ENCODE measurements at places on chromosomes 5 and 9. TPM values are rescaled to one million over a fixed set of nuclear protein-coding genes. Genes with fewer than 3 reads are reported as not detected.
A peak's percentile ranks its signal among the peaks of the same experiment; 100 is the strongest.

GRCh38 chr5:83482961-83483360, 11.4 kb downstream of the VCAN start:
- no peaks in the 10 kb centered on the region for H3K27me3 ChIP-seq
- H3K4me3 ChIP-seq = no peak overlapping the region
- H3K36me3 ChIP-seq = no peaks in the 10 kb centered on the region
- DNase-seq = no peak

DNA sequence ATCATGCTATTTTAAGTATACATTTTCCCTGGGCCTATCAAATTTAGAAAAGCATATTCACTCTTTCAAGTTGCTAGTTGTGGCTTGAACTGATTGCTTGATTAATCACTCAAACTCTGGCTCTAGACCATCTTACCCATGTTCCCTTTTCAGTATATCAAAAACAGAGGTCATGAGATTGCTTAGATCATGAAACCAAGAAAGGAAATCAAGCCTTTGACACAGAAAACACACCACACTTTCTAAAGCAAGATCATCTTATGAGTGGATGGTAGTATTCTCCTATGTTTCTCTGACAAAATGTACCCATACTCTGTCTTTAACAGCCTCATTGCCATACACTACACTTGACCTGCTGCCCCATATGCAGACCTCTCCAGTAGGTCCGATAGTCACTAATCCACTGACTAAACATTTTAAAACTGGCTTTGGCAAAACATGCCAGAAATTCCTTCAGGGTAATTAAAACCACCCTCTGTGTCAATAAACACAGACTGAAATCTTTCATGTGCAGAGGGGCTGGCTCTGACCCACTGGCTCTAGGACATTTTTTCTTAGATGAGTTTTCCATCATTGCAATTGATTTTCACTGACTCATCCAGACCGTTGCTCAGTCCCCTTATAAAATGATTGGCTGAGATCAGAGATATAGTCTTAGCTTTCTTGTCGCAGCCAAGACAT, 18.2 kb downstream of the PPP2R2B start:
- H3K36me3 ChIP-seq = no peaks in the 10 kb centered on the region
- H3K4me3 ChIP-seq = no peak overlapping the region
- H3K4me1 ChIP-seq = peaks cover 7% of the 10 kb centered on the region

GRCh38 chr5:143340891-143341685, 62.4 kb downstream of the NR3C1 start:
- H3K27me3 ChIP-seq = no peaks in the 10 kb centered on the region
- no peak for DNase-seq
- H3K4me1 ChIP-seq = peaks cover 17% of the 10 kb centered on the region
- H3K4me3 ChIP-seq = no peak overlapping the region
- H3K36me3 ChIP-seq = no peaks in the 10 kb centered on the region

- H3K27me3 ChIP-seq = no peaks in the 10 kb centered on the region
- H3K4me3 ChIP-seq = no peak overlapping the region
- H3K36me3 ChIP-seq = no peaks in the 10 kb centered on the region
- DNase-seq = no peak
These were observed 393.7 kb upstream of the SMC2 start for GRCh38 chr9:103700195-103700962.

DNA sequence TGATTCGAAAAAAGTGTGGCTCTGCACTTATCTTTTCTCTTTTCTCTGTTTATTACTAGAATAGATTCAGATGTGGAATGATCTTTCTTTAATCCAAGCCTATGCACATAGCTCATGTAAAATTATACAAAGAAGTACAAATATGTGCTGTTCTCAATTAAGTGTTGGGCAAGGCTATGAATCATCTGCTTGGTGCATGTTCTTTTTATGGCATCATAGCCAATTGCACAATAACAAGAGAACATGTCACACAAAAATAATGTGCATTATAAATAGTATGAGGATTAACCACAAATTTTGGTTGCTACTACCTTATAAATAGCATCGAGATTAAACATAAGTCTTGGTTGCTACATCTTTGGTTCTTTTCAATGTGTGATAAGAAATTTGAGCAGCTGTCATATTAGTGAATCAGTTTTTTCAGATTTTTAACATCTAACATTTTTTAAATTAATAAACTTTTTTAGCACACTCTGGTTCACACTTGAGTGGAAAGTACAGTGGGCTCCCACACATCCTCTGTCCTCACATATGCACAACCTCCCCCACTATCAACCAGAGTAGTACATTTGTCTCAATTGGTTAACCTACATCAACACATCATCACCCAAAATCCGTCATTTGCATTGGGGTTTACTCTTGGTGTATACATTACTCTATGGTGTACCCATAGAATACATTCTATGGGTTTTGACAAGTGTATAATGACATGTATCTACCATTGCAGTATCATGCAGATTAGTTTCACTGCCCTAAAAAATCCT, 6.8 kb upstream of the RECK start:
- H3K4me1 ChIP-seq = peaks cover 3% of the 10 kb centered on the region
- no peaks in the 10 kb centered on the region for H3K27me3 ChIP-seq
- no peaks in the 10 kb centered on the region for H3K36me3 ChIP-seq
- H3K27ac ChIP-seq = no peak overlapping the region
- H3K4me3 ChIP-seq = no peak overlapping the region
- DNase-seq = no peak

DNA sequence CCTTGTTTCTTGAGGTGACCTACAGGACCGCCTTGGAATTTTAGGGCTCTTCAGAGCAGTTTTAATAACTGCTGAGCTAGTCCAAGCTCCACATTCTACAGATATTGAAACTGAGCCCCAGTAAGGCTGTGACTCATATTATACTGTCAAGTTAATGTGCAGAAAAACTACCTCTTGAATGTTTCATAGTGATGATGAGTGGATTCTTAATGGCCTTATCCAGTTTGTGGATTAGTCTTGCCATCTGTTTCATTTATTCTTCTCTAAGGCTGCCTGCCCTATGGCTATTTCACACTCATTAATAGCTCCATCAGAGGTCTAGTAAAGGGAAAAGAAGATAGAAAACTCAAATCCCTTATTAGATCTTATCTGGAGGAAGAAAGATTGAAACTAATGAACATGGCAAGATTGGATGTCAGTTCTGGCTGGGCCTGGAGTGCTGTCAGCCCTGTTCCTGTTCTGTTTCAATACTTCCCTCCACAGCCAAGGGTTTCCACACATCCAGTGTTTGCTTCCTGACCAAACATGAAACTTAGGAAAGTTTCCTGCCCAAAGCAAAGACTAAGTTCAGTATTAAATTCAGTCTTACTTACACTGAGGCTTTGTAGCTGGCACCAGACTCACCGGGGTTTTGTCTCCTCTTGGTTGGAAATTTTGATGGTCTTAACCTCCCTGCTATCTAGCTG, 215.6 kb upstream of the DMAC1 start:
- DNase-seq = no peak
- H3K27me3 ChIP-seq = no peaks in the 10 kb centered on the region
- no peaks in the 10 kb centered on the region for H3K36me3 ChIP-seq
- H3K27ac ChIP-seq = no peak overlapping the region
- H3K4me3 ChIP-seq = no peak overlapping the region

DNA sequence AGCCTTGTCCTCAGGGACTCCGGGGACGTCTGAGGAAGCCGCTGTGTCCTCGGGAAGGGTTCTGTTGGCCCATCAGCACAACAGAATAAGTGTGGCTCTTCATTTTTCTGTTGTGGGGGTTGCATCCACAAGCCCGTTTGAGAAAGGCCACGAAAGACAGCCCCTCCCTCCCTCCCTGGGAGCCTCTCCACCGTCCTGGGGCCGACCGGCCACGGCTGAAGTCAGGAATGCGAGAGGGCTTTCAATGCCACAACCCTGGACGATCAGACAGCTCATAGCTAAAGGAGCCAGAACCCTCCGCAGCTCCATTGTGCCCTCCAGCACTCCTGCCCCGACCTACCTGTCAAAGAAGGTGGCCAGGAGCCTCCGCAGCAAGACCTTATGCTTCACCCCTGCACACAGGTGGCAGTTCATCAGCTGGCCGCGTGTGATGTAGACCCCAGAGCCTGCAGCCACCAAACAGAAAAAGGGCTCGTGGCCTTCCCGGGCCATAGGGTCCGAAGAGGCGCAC, 52.4 kb upstream of the UBAC1 start:
- H3K36me3 ChIP-seq = no peaks in the 10 kb centered on the region
- no peak overlapping the region for H3K4me3 ChIP-seq
- no peaks in the 10 kb centered on the region for H3K27me3 ChIP-seq
- DNase-seq = no peak
- H3K27ac ChIP-seq = no peak overlapping the region
- H3K4me1 ChIP-seq = peaks cover 24% of the 10 kb centered on the region

- peaks cover 16% of the 10 kb centered on the region for H3K4me1 ChIP-seq
- peak; percentile 85 for DNase-seq
- H3K27ac ChIP-seq = peak overlapping the region; percentile 92
- no peaks in the 10 kb centered on the region for H3K36me3 ChIP-seq
These were observed 709 bp downstream of the WHRN start for GRCh38 chr9:114504341-114505186.

DNA sequence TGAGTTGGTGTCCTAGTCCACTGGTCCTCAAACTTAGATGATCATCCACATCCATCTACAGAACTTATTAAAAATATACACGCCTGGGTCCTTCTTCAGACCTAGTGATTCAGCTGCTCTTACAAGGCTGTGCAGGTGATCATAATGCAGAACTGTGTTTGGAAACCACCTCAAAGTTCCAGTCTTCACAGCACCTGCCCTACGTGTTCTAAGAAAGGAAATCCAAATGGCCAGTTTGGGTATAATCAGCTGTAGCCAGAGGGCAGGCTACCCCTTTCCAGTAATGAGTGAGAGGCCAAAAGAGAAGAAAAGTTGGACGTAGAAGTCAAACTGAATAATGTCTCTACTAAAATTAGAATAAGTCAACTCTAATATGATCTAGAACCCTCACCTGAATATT, 15.4 kb downstream of the REEP5 start:
- H3K27ac ChIP-seq = no peak overlapping the region
- H3K4me3 ChIP-seq = no peak overlapping the region
- no peak for DNase-seq
- H3K36me3 ChIP-seq = peaks cover 28% of the 10 kb centered on the region

DNA sequence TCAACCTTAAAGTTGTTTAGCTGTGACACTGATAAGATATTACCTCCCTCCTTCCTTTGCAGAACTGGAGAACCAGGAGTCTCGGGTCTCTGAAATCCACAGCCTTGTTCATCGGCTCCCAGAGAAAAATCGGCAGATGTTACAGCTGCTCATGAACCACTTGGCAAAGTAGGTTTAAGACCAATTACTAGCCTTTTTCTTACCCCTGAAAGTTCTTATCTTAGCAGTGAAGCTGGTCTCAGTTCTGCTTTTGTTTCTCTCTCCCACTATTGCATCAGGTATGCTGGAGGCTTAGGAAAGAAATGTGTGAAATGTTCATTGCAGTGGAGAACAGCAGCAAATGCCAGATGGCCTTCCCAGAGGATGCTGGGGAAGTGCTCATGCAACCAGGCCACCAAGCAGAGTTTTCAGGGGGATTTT, 287.4 kb downstream of the ARHGAP26 start:
- no peak overlapping the region for H3K4me3 ChIP-seq
- no peak overlapping the region for H3K27ac ChIP-seq
- no peaks in the 10 kb centered on the region for H3K4me1 ChIP-seq
- H3K36me3 ChIP-seq = no peaks in the 10 kb centered on the region

- no peaks in the 10 kb centered on the region for H3K36me3 ChIP-seq
- H3K4me3 ChIP-seq = no peak overlapping the region
- H3K27me3 ChIP-seq = no peaks in the 10 kb centered on the region
- peaks cover 8% of the 10 kb centered on the region for H3K4me1 ChIP-seq
- DNase-seq = no peak
These were observed 7.6 kb upstream of the FBXO38 start for GRCh38 chr5:148376198-148376597.

DNA sequence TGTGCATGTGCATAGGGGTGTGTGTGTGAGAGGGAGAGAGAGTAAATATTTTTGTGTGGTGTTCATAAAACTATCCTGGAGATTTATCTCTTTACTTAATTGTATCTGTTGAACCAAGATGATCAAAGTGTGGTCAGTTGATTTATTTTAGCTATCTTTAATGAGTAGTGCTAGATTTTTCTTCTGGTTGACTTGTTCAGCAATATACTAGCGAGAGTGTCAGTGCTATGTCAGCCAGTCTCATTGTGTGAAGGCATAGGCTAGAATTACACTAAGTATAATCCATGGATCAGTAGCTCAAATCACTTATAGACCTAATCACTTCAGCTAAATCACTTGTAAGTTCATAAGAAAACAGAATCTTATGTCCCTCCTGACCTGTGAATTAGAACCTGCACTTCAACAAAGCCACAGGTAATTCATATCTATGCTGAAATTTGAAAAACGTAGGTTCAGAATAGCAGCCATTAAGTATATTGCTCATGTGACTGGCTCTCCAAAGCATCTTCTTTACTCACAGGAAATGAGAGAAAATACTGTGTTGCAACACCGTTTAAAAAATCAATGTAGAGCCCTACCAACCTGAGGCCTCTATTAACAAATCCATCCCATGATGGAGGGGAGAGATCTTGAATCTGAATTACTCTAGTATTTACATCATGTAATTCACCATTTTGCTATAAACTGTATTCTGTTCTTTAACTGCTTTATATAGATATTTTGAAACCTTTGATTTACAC, 203.1 kb upstream of the ACTBL2 start:
- H3K27ac ChIP-seq = no peak overlapping the region
- H3K4me1 ChIP-seq = peaks cover 8% of the 10 kb centered on the region
- H3K4me3 ChIP-seq = no peak overlapping the region
- no peak for DNase-seq
- H3K27me3 ChIP-seq = no peaks in the 10 kb centered on the region

- DNase-seq = no peak
- H3K36me3 ChIP-seq = no peaks in the 10 kb centered on the region
- H3K27me3 ChIP-seq = no peaks in the 10 kb centered on the region
- no peak overlapping the region for H3K27ac ChIP-seq
- H3K4me1 ChIP-seq = no peaks in the 10 kb centered on the region
- H3K4me3 ChIP-seq = no peak overlapping the region
These were observed 68.4 kb downstream of the ANKRD33B start for GRCh38 chr5:10632110-10632761.

GRCh38 chr5:160970605-160971191, 118.7 kb upstream of the ATP10B start:
- no peaks in the 10 kb centered on the region for H3K4me1 ChIP-seq
- no peak overlapping the region for H3K27ac ChIP-seq
- H3K36me3 ChIP-seq = no peaks in the 10 kb centered on the region
- no peaks in the 10 kb centered on the region for H3K27me3 ChIP-seq
- no peak overlapping the region for H3K4me3 ChIP-seq

LCN9 gene
- not detected for polyA plus RNA-seq

OR1J1 gene
- polyA plus RNA-seq = not detected

TRAF1 gene
- polyA plus RNA-seq = 42.7 TPM

ADRB2 gene
- polyA plus RNA-seq = 0.29 TPM

INSL4 gene
- polyA plus RNA-seq = not detected

GPR107 gene
- 8.9 TPM for polyA plus RNA-seq

ENTPD2 gene
- 1.7 TPM for polyA plus RNA-seq

IGFBPL1 gene
- polyA plus RNA-seq = 0.17 TPM

HTR1A gene
- polyA plus RNA-seq = not detected

LRRC8A gene
- polyA plus RNA-seq = 15.7 TPM

PAPPA gene
- 4.2 TPM for polyA plus RNA-seq

PRR16 gene
- 1.6 TPM for polyA plus RNA-seq

MRPL22 gene
- polyA plus RNA-seq = 103 TPM

SLC36A2 gene
- polyA plus RNA-seq = not detected

CCDC187 gene
- 0.04 TPM for polyA plus RNA-seq

Data from adrenal gland (tissue), 19 donors.